AG04450 (cell line): ENCODE measurements at places on chromosomes 16 and 17.

GRCh38 chr17:66985338-66986237, 21.1 kb downstream of the CACNG4 start:
- no peak for DNase-seq

DNA sequence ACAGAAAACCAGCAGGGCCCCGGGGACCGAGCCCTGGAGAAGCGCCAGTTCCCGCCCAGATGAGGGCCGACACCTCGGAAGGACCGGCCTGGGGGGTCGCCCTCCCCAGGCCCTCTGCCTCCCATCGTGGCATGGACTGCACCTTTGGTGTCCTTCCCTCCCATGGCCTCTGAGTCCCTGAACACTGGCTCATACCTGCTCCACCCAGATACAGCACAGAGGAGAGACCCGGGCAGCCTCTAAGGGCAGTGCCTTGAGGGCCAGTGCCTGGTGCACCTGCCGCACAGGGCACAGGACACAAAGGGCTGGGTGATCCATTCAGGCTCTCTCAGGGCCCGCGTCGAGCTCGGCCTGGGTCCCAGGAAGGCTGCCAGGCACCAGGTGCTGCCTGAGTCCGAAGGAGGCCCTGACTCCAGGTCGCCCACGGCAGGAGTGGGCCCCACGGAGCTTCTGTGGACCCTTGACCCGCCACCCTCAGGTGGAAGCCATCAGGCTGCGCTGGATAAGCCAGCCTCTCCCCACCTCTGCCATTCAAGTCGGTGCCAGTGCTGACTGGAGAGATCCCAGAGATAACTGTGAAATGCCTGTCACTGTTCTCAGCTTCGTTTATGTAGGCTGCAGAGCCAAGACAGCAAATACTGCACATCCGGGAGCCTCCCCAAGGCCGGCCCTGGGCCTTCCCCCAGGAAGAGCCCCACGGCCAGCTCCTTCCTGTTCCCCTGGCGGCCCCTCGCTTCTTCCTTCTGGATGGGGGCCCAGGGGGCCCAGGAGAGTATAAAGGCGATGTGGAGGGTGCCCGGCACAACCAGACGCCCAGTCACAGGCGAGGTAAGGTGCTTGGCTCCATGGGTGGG, at the start of gene ZG16B:
TSS of gene ZG16B (plus strand) at position 803 of the 854 bp plus-strand sequence. CDS start 139 bp downstream, outside the sequence.
- DNase-seq: no peak

DNA sequence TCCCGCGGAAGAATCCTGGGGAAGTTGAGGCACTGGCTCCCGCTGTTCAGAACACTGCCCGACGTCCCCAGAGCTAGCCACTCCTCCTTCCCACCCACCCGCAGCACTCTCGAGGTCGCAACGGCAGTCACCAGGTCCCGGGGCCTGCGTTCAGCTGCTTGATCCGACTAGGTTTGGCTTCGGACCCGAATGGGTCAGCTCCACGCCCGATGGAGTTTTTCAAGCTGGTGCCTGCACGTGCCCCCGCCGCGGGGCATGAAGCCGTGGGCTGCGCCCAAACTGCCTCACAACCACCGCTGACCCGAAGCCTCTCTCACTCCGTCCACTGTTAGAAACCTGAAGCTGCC, 12.4 kb upstream of the ODF4 start:
- no peak for DNase-seq

DNA sequence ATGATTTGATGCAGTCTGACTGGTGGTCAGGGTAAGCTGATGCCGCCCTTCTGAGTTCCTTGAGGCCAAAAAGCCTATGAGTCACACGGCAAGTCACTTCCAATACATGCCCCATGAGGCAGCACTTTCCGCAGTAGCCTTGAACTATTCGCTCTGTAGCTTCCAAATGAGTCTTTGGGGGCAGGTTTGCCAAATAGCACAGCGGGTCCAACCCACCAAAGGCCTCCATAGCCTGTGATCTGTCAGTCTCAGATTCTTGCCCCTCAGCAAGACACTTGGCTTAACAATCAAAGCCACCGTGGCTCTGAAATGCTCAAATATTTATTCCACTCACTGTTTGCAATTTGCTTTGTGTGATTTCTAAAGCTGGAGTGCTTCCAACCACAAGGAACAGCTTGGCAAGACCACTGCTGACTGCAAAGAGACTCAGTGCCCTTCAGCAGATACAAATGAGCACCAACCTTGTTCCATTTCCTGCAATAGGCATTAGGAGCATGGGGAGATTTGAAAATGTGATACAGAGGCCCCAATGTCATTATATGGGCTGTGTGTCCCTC, 45.4 kb downstream of the CLEC19A start:
- DNase-seq: no peak

GRCh38 chr16:28110977-28111376, 47.5 kb upstream of the GSG1L start:
- no peak for DNase-seq

- no peak for DNase-seq
Observed at GRCh38 chr16:85544668-85545067, 68.5 kb upstream of the GSE1 start.

GRCh38 chr16:67170949-67171649, 761 bp downstream of the NOL3 start:
- no peak for DNase-seq

- DNase-seq: no peak
Observed at GRCh38 chr17:19553036-19553435, 19.4 kb downstream of the SLC47A1 start.

DNA sequence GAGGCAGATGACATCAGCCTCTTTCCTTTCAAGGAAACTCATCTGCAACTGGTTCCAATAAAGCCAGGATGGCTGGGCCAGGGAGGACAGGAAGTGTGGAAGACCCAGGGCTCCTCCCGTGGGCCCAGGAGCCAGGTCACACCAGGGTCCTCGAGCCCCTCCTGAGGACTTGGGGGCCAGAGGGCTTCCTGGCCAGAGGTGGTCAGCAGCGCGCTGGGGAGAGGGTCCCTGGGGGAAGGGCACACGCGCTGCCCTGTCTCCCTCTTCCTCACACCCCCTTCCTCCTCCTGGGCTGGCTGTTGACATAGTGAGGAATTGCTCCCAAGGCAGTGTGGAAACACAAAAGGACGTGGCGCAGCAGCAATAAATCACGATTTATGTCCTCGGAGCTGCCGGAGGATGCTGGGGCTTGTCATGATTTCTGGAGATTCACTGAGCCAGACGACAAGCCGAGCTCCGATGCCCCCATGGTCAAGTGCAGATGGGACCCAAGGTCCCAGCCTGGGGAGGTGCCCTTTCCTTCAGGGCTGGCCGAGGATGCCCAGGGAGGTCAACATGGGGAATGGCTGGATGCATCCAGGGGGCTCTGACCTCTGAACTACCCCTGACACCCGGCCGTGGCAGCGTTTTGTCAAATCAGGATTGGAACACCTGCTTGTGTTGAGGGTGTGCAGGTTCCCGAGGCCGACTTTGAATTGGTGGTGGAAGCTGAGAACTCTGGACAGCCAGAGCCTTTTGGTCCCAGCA, 152.6 kb downstream of the IRF8 start:
- no peak for DNase-seq

DNA sequence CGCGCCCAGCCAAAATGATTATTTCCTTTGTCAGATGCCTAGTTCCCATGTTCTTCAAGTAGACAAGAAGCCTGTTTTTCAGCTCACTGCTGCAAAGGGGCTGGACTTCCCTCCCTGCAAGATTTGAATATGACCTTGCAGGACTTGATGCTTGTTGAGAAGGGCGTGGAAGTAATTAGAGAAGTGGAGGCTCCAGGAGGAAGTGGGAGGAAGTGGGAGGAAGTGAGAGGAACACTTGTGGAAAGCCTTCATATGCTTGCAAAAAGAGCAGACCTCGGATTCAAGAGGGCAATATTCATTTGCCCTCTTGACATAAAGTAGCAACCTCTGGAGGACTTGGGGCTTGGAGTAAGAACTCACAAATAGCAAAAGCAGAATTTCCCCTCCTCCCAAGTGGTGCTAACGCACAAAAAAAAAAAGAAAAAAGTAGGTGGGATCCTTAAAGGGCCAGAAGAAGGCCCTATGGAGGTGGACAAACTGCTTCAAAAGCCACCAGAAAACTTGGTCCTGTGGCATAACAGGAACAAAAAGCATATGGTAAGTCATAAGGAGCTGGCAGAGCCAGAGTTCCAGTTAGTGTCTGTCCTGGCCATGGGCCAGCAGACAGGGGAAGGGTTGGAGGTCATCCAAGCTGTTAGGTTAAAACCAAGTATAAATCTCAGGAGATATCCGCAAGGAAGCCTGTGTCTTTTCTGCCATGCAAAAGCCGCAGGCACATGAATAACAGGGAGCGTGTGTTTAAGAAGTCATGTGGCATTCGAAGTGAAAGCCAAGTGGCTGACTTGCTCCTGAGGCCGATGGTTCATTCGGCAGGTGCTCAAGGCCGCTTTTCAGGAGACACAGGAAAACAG, 20.6 kb upstream of the PRKAR1A start:
- no peak for DNase-seq

- no peak for DNase-seq
Observed at GRCh38 chr16:62177351-62178203, 141.3 kb upstream of the CDH8 start.

GRCh38 chr16:26220894-26221293, 529.1 kb downstream of the HS3ST4 start:
- no peak for DNase-seq

DNA sequence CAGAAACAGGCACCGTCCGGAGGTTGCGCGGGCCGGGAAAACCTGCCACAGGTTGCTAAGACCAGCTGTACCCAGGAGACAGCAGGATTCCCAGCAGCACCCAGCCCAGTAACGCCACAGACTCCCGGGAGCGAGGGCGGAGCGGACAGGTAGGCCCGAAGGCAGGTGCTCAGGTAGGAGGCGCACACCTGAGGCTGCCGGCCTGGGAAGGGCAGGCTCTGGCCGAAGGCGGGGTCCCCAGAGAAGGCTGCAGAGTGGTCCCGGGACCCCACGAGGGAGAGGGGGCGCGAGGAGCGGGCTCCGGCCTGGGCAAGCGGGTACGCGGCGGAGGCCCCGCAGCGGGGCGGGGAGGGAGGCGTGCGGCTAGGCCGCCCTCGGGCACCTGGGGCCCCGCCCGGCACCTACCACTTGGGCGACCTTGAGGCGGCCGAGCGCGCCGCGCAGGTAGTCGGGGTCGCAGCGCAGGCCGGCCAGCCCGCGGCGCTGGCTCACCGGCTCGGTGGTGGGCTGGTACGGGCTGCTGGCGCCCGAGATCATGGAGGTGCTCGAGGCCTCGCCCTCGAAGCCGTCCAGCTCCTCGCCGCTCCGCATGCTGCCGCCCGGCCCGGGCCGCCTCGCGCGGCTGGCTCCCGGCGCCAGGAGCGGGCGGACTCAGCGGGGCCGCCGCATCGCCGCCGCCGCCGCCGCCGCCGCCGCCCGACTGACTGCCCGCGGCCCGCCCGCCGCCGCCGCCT, 441 bp downstream of the CMTM4 start:
- no peak for DNase-seq

- DNase-seq: no peak
Observed at GRCh38 chr17:48928876-48929811, 15.5 kb downstream of the SNF8 start.

GRCh38 chr17:82282239-82283207, 9.0 kb upstream of the CSNK1D start:
- no peak for DNase-seq

- no peak for DNase-seq
Observed at GRCh38 chr16:88713568-88714419, 7.5 kb downstream of the CTU2 start.

DNA sequence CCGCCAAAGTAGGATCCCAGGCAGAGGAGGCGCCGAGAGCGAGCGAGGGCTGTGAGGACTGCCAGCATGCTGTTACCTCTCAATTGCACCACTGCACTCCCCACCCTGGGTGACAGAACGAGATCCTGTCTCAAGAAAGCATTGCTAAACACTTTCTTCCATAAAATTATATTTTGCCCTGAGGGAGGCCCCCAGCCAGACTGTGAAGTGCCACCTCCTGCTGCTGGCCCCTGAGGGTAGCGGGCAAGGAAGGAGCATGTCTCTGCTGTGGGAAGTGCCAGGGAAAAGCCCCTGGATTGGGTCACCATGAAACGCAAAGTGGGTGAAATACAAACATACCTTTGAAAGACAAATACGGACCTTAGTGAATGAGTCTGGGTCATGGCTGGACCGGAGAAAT, 78.0 kb upstream of the AMZ2 start:
- DNase-seq: no peak

GRCh38 chr17:61411261-61412142, 11.9 kb downstream of the TBX2 start:
- DNase-seq: no peak

DNA sequence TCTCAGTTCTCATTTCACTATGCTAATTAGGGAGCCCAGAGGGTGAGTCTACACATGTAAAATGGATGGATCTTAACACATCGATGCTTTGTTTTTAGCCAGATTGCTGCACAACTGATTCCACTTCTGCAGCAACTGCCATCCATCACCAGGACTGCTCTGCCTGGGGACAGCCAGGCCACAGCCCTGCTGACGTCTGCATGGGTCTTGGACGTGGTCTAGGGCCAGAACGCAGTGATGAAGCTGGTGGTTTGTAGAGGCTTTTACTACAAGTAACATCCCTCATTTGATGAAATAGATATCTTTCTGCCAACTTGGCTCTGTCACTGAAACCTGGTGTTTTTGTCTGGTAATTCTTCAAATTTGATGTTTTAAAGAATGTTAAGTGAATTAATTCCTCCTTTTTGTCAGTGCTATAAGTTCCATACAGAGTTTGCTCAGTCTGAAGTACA, 50.6 kb downstream of the MARCHF10 start:
- DNase-seq: no peak

DNA sequence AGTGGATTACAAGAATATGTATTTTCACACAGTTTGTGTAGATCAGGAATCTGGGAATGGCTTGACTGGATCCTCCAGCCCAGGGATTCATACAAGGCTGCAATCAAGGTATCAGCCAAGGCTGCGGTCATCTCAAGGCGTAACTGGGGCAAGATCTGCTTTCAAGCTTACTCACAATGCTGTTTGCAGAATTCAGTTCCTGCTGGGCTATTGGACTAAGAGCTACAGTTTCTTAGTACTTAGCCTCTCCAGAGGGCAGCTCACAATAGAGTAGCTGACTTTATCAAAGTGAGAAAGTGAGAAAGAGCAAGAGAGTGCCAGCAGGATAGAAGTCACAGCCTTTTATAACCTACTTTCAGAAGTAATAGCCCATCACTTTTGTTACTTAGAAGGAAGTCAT, 211.0 kb downstream of the MAP2K6 start:
- DNase-seq: no peak

DNA sequence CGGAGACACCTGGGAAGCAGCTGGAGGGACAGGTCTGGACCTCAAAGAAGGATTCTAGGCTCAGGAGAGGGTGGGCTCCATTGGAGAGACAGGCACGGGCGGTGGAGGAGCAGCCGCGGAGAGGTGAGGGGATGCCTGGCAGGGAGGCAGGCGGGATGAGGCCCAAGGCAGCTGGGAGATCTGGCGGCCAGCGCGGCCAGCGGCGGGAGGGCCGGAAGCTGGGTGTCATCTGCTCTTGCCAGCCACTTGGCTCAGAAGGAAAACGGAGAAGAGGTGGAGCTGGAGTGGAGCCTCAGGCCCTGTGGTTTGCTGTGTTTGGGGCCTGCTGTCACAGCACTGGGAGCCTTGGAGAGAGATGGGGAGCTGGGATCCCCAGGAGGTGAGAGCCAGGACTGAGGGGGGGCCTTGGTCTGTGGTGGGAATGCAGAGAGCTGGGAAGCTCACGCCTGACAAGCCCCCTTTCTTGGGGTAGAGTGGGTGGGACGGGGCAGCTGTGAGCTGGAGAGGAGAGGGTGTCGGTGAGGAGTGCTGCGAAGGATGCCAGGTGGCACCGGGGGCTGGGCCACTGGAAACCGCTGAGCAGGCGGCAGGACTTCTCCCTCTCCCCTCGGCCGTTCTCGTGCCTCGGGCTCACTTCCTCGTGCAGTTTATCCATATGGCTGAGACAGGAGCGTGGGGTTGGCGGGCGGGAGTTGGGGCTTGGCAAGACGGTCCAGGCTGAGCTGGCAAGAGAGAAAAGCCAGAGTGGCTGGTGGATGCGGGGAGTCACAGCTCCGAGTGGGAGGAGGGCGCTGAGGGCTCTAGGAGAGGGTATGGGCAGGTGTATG, 8.0 kb downstream of the TBC1D24 start:
- no peak for DNase-seq

GRCh38 chr16:82108774-82109173, 61.2 kb downstream of the MPHOSPH6 start:
- no peak for DNase-seq
